ENCODE measurements at places on chromosomes 11 and 22.
A peak's percentile ranks its signal among the peaks of the same experiment; 100 is the strongest.

DNA sequence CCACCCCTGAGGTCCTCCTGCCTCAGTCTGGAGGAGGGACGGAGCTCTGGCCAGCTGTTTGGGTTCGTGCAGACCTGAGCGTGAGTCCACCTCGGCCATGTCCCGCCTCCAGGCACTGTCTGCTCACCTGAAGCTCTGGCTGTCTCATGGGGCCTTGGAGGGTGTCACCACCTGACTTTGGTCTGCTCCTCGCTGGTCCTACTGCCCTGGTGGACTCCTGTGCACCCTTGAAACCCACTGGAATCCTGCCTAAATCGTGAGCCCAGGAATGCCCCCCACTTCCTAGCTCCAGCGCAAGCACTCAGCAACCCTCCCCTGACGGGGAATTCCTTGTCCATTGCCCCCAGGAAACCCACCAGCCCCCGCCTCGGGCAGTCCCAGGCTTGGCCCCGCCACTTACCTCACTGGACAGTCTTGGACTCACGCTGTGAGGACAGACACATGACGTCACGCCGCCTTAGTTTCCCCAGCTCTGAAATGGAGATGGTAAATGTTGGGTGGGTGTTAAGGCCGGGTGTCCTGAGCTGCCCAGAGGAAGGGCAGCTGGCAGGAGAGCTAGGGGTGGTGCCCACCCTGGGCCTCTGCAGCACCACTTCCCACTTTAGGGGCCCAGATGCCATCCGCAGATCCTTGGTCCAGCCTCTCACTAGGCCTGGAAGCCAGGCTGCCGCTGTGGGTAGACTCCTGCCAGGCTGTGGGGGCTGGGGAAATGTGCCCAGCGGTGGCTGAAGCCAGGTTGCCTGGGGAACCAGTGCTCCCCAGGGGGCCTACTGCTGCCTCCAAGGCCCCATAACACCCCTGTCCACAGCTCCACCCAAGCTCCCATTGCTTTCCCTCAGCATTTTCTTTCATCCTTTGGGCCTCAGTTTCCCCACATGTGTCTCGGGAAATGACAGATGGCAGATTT, 18.2 kb upstream of the TBX1 start:
- no peak for DNase-seq

GRCh38 chr22:30783021-30783420, 88.3 kb downstream of the OSBP2 start:
- DNase-seq, result no peak

DNA sequence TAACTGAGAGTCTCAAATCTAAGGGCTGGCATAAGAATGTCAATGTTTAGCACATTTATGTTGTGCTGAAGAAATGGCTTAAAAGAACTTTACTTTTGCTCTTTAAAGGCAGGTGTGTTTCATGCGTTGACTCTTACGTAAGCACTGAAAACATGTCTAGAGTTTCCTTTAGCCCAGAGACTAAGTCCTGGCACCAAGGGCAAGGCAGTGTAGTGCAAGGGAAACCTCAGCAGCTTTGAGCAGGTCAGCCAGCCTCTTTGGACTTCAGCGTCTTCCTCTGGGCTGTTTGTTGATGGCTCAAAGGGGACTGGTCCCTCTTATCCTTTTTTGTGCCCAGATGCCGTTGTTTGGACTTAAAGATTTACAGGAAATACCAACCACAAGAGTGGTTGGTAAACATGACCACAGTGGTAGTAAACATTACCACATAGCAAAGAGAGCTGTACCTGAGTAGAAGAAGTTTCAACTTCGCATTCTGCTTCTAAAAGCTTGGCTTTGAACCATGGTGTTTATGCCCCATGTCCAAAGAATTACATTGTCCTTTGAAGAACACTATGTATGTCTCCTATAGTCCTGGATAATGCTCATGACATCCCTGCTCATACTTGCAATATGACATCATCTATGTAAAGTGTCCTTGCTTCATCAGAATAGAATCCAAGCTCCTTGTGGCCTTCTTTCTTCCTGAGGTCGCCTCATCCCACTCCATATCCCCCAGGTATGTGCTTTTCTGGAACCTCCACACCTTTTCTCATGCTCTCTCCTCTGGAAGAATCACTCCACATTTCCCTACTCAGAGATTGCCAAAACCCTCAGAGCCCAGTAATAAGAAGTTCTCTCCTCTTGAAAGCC, 23.5 kb downstream of the TENM4 start:
- DNase-seq, result no peak

- no peak for DNase-seq
Observed at GRCh38 chr11:1348796-1349326, 39.4 kb upstream of the TOLLIP start.

GRCh38 chr11:15910761-15911160, 445.6 kb downstream of the SOX6 start:
- no peak for DNase-seq

DNA sequence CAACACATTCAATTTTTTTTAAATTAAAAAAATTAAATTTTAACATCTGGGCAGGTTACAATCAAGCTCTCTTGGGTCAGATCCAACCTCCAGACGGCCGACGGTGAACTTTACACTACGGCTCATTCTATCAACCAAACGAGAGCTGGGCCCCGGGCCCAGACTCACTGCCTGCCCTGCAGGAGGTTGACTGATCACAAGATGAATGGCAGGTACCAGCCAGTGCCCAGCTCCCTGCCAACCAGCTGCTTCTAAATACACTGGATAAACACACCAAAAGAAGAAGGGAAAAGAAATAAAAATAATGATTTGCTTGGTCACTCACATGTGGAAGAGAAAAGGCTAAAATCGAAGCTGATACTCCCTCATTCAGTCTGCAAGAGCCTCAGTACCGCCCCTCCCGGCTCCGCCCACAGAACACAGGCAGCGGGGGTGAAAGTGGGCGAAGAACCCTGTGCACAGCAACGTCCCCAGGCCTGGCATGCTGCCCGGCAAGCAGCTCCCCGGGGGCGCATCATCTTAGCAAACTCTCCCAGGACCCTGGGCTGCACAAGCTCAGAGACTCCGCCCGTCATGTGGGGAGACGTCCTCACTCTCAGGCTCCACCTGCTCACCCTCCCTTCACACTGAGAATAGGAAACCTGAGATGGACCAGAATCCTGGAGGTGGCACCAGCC, 303.4 kb downstream of the SHANK2 start:
- DNase-seq, result no peak

- no peak for DNase-seq
Observed at GRCh38 chr11:83070731-83071566, 748 bp downstream of the RAB30 start.

- no peak for DNase-seq
Observed at GRCh38 chr11:1479006-1479677, 7.4 kb downstream of the MOB2 start.

- DNase-seq, result no peak
Observed at GRCh38 chr11:65132988-65133700, 1.2 kb downstream of the SYVN1 start.

- DNase-seq, result no peak
Observed at GRCh38 chr11:20783220-20783619, 113.8 kb downstream of the NELL1 start.

GRCh38 chr22:48842976-48843375, 984.7 kb downstream of the BRD1 start:
- DNase-seq, result no peak

- DNase-seq, result no peak
Observed at GRCh38 chr11:45289369-45289768, 3.2 kb upstream of the SYT13 start.

GRCh38 chr11:57647960-57648800, 1.5 kb downstream of the YPEL4 start:
- no peak for DNase-seq

DNA sequence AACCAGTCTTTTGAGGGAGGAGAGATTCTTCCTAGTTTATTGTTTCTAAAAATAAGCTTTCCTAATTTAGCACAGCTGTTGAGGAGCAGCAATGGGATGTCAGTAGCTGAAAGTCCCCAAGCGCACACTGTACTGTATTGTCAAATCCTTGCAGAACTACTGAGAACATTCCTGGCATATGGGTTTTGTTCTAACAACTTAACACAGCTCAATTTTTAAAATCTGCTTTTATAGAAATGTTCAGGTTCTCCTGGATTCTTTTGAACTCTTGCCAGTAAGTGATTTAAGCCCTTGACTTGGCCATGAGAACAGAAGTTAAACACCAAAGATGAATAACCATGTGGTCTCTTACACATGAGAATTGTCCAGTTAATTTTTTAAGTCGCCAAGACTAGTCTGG, 218.6 kb downstream of the FAT3 start:
- DNase-seq, result no peak

DNA sequence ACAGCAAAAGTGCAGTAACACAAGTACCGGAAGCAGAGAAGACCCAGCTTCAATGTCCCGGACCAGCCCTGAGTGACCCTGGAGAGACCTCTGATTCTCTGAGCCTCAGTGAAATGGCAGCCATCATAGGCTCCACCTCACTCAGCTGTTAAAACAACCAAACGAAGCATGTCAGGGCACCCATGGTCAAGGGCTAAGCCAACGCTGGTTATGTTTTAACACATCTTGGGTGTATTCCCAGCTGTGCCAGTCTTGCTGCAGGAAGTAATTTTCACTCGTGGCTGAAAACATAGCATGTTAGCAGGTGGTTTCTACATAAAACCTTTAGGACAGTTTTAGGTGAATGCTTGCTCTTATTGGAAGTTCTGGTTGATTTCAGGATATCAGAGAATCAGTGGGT, 30.9 kb downstream of the LMO2 start:
- no peak for DNase-seq

- DNase-seq, result no peak
Observed at GRCh38 chr22:23523713-23524112, 56.4 kb downstream of the IGLL1 start.

DNA sequence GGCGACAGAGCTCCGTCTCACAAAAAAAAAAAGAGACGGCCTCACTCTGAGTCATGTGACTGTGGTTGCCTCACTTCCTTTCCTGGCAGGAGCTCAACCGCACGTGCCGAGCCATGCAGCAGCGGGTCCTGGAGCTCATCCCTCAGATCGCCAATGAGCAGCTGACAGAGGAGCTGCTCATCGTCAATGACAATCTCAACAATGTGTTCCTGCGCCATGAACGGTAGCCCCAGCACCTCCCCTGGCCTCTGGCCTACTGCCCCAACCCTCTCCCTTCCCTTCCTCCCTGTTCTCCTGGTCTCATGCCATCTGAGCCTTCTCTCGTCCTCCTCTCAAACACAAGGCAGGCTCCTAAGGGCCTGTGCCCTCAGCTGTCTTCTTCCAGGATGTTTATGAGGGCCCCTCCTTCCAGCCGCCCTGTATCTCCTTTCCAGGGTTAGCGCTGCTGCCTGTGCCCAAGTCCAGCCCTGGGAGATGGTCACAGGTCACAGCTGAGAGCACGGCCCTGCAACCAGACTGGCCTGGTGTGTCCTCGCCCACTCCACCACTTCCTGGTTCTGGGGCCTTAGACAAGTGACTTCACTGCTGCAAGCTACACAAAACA, 30.7 kb downstream of the TOM1 start:
- DNase-seq, result no peak

GRCh38 chr11:121417055-121417551, 35.0 kb upstream of the SORL1 start:
- DNase-seq, result no peak

DNA sequence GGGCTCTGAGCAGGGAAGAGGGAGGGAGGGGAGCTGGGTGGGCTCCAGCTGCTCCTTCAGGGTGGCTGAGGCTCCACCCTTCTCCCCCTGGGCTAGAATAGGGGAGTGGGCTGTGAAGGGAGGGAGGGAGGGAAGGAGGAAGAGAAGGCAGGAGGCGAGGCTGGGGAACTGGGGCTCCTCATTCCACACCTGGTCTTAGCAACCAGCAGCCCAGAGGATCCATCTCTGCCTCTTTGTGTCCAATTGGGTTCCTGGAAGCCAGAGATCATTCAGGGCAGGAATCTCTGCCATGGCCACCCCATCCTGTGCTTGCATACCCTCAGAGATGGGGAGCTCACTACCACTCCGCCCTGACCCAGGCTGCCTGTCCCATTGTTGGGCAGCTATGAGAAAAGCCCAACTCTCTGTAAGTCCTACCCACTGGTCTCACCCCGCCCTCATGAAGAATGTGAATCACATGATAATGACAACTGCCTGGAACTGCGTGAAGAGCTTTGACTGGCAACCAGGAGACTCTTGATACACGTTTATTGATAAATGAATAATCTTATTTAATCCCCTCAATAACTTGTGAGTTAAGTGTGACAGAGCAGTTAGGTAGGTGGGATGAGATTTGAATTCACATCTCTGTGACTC, 7.9 kb downstream of the NCF4 start:
- no peak for DNase-seq

- no peak for DNase-seq
Observed at GRCh38 chr11:126339073-126339862, 16.2 kb upstream of the ST3GAL4 start.

GRCh38 chr11:64935359-64936081, at the start of gene GPHA2:
Gene GPHA2 (minus strand): TSS chr11:64935893. CDS start chr11:64935460, 433 bp downstream.
- no peak for DNase-seq

DNA sequence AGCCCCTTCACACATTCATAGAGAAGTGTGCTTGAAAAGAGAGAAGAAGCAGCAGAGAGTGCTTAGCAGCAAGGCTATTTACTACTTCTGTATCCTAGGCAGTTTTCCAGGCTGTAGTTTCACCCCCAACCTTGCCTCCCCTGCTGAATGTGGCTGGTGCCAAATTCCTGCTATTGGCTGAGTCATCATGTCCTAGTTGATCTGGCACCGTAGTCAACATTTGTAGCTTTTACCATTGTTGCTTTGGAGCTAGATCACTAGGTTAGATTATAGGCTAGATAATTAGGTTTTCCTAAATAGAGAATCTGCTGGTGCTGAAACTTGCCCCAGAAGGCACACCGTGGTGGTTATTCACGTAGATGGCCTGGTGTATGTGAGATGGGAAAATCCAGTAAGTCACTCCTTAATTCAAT, 32.7 kb downstream of the ARHGAP42 start:
- DNase-seq, result no peak

- DNase-seq, result no peak
Observed at GRCh38 chr11:105923807-105924206, 98.2 kb downstream of the MSANTD4 start.

GRCh38 chr11:78187366-78188285, 800 bp downstream of the KCTD21 start:
- DNase-seq, result peak; percentile 37

DNA sequence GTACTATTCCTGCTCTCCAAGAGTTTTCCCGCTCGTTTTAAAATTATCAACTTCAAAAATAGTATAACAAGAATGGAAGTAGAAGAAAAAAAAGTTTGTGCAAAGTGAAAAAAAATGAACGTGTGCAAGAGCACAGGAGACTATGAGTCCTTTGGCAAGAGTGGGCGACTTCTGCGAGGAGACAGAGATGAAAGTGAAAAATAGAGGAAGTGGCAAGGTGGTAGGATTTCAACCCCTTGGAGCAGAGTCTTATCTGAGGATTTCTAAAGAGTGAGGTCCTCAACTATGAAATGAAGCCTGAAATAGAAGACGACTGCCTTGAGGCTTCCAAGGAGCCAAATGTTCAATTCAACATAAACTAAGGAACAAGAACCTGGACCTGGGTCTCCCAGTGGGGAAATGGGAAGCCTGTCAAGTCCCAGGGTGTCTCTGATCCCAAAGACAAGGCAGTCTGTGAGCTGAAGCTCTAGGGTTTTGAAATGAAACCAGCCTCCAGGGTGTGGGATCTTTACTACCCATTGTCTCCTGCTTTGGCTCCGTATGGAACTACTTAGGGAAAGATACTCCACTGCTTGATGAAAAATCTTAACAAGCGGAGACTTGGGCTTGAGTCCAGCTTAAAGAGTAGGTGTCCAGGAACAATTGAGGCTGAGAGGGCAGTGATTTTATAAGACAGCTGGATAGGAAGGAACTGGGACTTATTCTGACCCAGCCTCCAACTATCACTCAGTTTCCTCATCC, 4.8 kb downstream of the P4HA3 start:
- no peak for DNase-seq

GRCh38 chr11:48029681-48030290, 49.4 kb downstream of the PTPRJ start:
- DNase-seq, result no peak

All from stimulated activated CD4-positive, alpha-beta T cell treated with anti-CD3 and anti-CD28 coated beads, Interleukin-1b, Interleukin-23, amount 100 ng/mL, for 1 hour (primary cell).